ENCODE measurements at places on chromosomes 3 and 15. TPM values are rescaled to one million over a fixed set of nuclear protein-coding genes. Genes with fewer than 3 reads are reported as not detected.

Gene SGO1
- total RNA-seq, result 4.0 TPM

Gene NEK11
- 1.9 TPM for total RNA-seq

Gene AMIGO3
- not detected for total RNA-seq

Gene GOLGA6B
- not detected for total RNA-seq

Gene RTP1
- total RNA-seq, result not detected

Gene MESP1
- 0.31 TPM for total RNA-seq

Gene NANOGP8
- total RNA-seq, result not detected

Gene ZPLD1
- total RNA-seq, result not detected

Gene GOLGA8S
- not detected for total RNA-seq

Gene TM4SF1
- total RNA-seq, result 1,541 TPM

Gene TNFAIP8L3
- 9.7 TPM for total RNA-seq

Gene LEKR1
- total RNA-seq, result 0.49 TPM

Gene DZIP1L
- 7.6 TPM for total RNA-seq

Gene GNB5
- total RNA-seq, result 15.4 TPM

Gene ALPK3
- 104 TPM for total RNA-seq

Gene OXTR
- total RNA-seq, result 1.1 TPM

Gene DNAJC19
- total RNA-seq, result 23.7 TPM

Gene MGA
- 19.3 TPM for total RNA-seq

Gene SAMD7
- not detected for total RNA-seq

Gene MCF2L2
- 1.8 TPM for total RNA-seq

Gene PPARG
- 101 TPM for total RNA-seq

Gene ZDHHC23
- total RNA-seq, result 2.6 TPM

Gene GPR27
- not detected for total RNA-seq

Gene WDR49
- total RNA-seq, result 0.65 TPM

Gene SERINC4
- total RNA-seq, result not detected

Gene HRG
- not detected for total RNA-seq

Gene IQCF2
- not detected for total RNA-seq

Gene GALNT15
- total RNA-seq, result 113 TPM

Gene LINGO1
- not detected for total RNA-seq

Gene SENP8
- total RNA-seq, result 2.3 TPM

Gene KLHL24
- 62.7 TPM for total RNA-seq

Gene CAMK1
- 32.8 TPM for total RNA-seq

Gene FGF12
- 2.9 TPM for total RNA-seq

Gene CELSR3
- 0.49 TPM for total RNA-seq
